ENCODE measurements at places on chromosomes 2 and 18.

DNA sequence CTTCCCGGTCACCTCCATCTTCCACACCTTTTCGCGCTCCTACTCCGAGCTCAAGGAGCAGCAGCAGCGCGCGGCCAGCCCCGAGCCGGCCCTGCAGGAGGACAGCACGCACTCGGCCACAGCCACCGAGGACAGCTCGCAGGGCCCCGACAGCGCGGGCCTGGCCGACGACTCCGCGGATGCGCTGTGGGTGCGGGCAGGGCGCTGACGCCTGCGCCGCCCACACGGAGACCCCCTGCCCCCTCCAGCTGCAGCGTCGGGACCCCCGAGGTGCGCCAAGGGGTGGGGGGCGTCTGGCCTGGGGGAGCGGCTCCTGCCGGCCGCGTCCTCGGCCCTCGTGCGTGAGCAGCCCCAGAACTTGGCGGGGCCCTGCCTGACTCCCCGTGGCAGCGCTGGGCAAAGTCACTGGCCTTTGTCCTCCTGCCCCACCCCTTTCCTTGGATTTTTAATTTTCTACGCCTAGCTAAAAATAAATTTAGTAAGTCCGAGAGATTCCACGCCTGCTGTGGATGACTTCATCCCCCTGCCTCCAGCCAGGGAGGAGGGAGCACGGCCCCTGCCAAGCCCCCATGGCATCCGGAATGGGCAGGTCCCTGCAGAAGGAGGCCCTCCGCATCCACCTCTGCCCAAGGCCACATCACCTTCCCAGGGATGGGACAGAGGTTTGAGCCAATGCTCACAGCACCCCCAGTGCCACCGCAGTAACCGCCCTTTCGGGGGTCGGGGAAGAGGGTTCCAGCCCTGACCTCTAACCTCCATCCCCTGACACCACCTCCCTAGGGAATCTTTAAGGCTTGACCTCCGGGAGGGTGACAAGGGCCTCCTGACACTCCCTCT is 51.6 kb downstream of the SLC66A2 start:
- H3K27me3 ChIP-seq = no peaks in the 10 kb centered on the region
- DNase-seq = no peak
- no peaks in the 10 kb centered on the region for H3K4me1 ChIP-seq
- no peak overlapping the region for H3K27ac ChIP-seq
- H3K36me3 ChIP-seq = peaks cover 50% of the 10 kb centered on the region
- H3K4me3 ChIP-seq = no peak overlapping the region

DNA sequence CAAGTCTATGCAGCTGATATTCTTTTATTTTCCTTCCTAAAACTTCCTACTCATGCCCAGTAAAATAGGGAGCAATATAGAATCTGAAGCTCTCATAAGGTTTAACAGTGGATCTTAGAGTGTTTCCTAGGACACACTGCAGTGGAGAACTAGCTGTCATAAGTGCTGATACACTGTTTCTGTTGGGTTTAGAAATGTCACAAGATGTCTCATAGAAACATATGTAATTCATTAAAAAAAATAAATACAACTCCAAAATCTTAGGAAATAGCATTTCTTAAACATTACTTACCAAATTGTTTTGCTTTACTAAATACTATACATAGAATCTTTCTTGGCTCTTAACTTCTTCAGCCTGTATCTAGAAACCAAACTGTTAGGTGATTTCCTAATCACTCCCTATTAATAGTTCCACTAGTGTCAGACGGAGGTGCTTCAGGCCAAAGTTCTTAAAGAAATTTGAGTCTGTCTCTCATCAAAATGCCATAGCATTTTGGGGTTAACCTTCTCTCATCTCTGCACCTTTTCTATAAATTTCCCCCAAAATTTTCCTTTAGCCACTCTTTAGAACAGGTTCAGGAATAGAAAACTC is 93.7 kb downstream of the CERKL start:
- H3K4me1 ChIP-seq = no peaks in the 10 kb centered on the region
- no peaks in the 10 kb centered on the region for H3K27me3 ChIP-seq
- no peaks in the 10 kb centered on the region for H3K36me3 ChIP-seq
- H3K27ac ChIP-seq = no peak overlapping the region
- no peak overlapping the region for H3K4me3 ChIP-seq
- no peak for DNase-seq

DNA sequence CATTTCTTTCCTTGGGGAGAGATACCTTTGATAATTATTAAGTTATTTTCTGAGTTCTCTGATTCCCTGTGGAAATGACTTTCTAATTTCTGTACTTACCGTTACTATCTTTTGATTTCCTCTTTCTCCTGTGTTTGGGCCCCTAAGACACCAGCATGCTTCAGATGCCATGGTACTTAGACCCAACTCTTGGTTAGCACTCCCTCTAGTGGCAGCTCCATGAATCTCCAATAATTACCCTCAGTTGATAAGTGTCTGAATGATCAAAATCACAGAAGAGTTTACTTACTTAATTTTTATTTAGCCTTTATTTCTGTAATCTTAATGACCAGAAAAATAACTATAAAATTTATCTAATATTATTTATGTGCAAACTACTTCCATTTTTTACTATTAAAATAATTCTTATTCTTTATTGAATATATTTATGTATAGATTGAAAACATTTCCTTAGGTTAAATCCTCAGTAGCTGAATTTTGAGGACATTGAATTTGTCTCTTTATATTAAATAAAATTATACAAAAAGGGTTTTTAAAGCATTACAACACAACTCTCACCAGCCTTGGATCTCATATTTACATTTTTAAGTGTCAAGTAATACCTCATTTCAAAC is 300.4 kb downstream of the KCNS3 start:
- H3K27me3 ChIP-seq = peaks cover 11% of the 10 kb centered on the region
- DNase-seq = peak; percentile 57
- H3K4me1 ChIP-seq = no peaks in the 10 kb centered on the region
- H3K27ac ChIP-seq = no peak overlapping the region

DNA sequence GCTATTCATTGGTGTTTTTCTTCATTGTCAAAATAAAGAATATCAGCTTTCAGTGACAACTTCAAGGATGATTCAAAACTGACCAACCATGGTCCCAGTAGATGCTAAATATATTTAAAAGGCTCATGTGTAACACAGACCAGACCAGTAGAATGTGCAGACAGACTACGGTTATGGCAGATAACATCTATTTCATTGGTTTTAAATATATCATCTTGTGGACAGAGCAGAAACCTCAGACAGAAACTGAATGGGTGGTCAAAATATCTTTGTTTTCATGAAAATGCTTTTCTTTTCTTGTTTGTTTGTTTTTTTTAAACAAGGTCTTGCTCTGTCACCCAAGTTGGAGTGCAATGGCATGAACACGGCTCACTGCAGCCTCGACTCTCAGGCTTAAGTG is 107.4 kb upstream of the CREB1 start:
- peaks cover 11% of the 10 kb centered on the region for H3K27me3 ChIP-seq
- no peak overlapping the region for H3K27ac ChIP-seq
- no peak overlapping the region for H3K4me3 ChIP-seq
- H3K4me1 ChIP-seq = peaks cover 13% of the 10 kb centered on the region
- H3K36me3 ChIP-seq = no peaks in the 10 kb centered on the region

DNA sequence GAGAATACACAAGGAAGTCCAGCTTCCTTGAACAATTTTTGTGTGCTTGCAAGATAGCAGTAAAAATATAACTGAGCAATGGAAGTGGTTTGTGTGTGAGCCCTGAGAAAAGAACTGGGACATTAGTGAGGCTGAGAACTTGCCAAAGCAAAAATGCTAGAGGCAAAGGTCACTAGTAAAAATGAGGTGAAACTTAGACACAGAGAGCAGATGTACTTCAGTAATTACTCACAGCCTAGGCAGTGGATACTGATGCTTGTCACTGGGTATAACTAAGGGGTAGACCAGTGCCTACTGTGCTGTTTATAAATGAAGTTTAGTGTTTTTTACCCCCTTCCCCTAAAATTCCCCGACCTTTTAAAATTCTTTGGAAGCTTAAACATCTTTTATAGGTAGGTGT is 450.1 kb downstream of the LPIN1 start:
- H3K27ac ChIP-seq = no peak overlapping the region
- no peak for DNase-seq
- H3K27me3 ChIP-seq = no peaks in the 10 kb centered on the region
- H3K36me3 ChIP-seq = no peaks in the 10 kb centered on the region

- no peak overlapping the region for H3K27ac ChIP-seq
- no peak overlapping the region for H3K4me3 ChIP-seq
- peaks cover 16% of the 10 kb centered on the region for H3K27me3 ChIP-seq
- no peaks in the 10 kb centered on the region for H3K36me3 ChIP-seq
Observed at GRCh38 chr2:60510713-60511112, 42.7 kb downstream of the BCL11A start.

DNA sequence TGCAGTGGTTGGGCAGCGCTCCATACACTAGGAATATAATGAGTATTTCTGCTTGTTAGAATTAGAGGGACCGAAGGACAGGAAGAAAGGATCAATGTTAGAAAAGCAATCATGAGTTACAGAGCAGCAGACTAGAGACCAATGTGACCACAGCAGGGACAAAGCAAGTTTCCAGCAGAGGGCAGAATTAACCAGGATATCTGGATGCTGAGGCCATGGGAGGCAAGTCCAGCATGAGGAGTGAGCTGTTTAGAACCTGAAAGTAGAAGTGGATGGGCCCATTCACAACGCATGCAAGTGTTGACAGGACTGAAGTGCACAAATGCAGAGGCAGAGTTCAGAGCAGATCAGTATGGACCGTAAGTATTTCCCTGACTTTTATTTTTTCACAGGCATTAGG is 910.4 kb upstream of the GYPC start:
- H3K36me3 ChIP-seq = no peaks in the 10 kb centered on the region
- DNase-seq = peak; percentile 35
- peaks cover 16% of the 10 kb centered on the region for H3K4me1 ChIP-seq
- H3K27me3 ChIP-seq = peaks cover 4% of the 10 kb centered on the region
- no peak overlapping the region for H3K4me3 ChIP-seq

DNA sequence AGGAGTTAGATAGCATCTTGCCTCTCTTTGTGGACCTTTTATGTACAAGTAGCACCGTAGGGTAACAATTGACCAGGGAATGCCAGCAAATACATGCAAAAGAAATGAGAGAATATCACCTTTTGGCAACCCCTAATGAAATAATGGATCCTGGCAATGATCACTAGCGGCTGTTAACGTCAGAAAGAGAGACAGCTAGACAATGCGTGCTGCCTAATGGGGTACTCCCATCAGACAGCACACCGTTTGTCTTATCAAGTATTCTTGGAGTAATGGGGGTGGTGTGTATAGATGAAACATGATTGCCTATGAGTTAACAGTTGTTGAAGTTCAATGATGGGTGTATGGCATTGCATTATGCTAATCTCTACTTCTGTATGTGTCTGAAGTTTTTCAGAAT is 1.6 kb downstream of the ELAC1 start:
- H3K4me1 ChIP-seq = peaks cover 16% of the 10 kb centered on the region
- H3K4me3 ChIP-seq = peak overlapping the region; percentile 84
- H3K27me3 ChIP-seq = no peaks in the 10 kb centered on the region
- no peak overlapping the region for H3K27ac ChIP-seq

- DNase-seq = no peak
- H3K36me3 ChIP-seq = peaks cover 5% of the 10 kb centered on the region
- peaks cover 22% of the 10 kb centered on the region for H3K4me1 ChIP-seq
- no peaks in the 10 kb centered on the region for H3K27me3 ChIP-seq
- H3K27ac ChIP-seq = peak overlapping the region; percentile 6
- H3K4me3 ChIP-seq = no peak overlapping the region
Observed at GRCh38 chr2:64114063-64114911, 29.9 kb downstream of the PELI1 start.

GRCh38 chr2:3147651-3148530 is 229.7 kb downstream of the EIPR1 start:
- H3K27me3 ChIP-seq = peaks cover 7% of the 10 kb centered on the region
- H3K36me3 ChIP-seq = peaks cover 32% of the 10 kb centered on the region
- H3K27ac ChIP-seq = peak overlapping the region; percentile 12
- no peak overlapping the region for H3K4me3 ChIP-seq
- no peak for DNase-seq
- peaks cover 63% of the 10 kb centered on the region for H3K4me1 ChIP-seq

DNA sequence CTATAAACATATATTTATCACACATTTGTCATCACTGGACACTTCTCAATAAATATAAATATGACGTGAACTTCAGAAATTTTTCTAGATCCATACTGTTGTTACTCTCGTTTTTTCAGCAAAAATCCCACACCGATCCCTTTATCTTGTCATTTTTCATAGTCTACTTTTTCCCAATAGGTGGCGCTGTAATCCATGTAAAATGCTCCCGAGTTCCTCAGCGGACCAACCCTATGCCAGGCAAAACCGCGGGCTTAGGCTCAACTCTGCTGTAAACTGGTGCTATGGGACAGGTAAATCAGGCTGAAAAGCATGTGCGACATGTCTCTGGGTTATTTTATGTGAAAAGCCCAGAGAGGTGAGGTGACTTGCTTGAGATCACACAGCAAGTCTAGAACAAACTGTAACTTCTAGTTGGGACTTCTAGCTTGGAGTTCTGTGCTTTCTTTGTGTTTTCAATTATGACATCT is 104.0 kb downstream of the COBLL1 start:
- H3K27me3 ChIP-seq = peaks cover 6% of the 10 kb centered on the region
- no peaks in the 10 kb centered on the region for H3K36me3 ChIP-seq
- no peak overlapping the region for H3K27ac ChIP-seq
- peaks cover 11% of the 10 kb centered on the region for H3K4me1 ChIP-seq
- no peak overlapping the region for H3K4me3 ChIP-seq

- peaks cover 40% of the 10 kb centered on the region for H3K27me3 ChIP-seq
- H3K27ac ChIP-seq = no peak overlapping the region
- no peaks in the 10 kb centered on the region for H3K36me3 ChIP-seq
- H3K4me3 ChIP-seq = no peak overlapping the region
- DNase-seq = no peak
Observed at GRCh38 chr2:240235149-240235803, 94.8 kb upstream of the OTOS start.

DNA sequence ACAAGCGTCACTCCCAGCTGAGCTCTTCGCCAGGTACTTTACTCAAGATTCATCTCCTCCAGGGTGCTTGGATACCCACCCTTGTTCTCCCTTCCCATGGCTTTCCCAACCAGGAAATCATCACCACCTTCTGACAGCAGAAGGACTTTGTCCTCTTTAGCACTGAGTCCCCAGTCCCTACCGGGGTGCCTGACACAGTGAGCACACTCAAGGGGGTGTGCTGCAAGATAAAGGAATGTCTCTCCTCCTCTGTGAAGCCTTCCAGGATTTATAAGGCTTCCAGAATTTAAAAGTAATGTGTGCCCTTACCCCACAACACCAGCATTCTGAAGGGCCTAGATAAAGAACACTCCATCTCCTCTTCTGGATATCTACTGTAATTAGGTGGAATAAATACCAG is 39.6 kb downstream of the ACVR1 start:
- H3K36me3 ChIP-seq = peaks cover 9% of the 10 kb centered on the region
- H3K27me3 ChIP-seq = no peaks in the 10 kb centered on the region
- no peak for DNase-seq
- H3K4me1 ChIP-seq = peaks cover 54% of the 10 kb centered on the region

- peak; percentile 35 for DNase-seq
- peak overlapping the region; percentile 97 for H3K27ac ChIP-seq
- H3K36me3 ChIP-seq = peaks cover 29% of the 10 kb centered on the region
- peaks cover 43% of the 10 kb centered on the region for H3K4me1 ChIP-seq
- H3K4me3 ChIP-seq = no peak overlapping the region
- peaks cover 5% of the 10 kb centered on the region for H3K27me3 ChIP-seq
Observed at GRCh38 chr2:241224018-241224850, 35.8 kb downstream of the ANO7 start.

DNA sequence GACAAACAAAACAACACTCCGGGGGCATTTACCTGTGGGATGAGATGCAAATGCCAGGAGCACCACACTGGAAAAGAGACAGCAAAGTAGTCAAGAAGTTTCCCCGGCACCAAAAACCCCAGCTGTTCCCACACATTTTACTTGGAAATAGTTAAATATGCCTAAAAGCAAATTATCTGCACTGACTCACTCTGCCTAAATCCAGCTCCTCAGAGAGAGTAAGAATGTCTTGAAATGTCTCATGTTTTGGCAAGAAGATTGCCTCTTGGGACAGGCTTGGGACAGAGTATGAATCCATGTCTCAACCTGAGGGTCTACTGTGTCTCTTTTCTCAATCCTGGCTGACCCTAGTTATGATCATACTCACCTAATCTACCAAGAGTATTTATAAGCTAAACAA is 87.5 kb upstream of the RIOK3 start:
- no peaks in the 10 kb centered on the region for H3K4me1 ChIP-seq
- peak overlapping the region; percentile 24 for H3K27ac ChIP-seq
- no peak overlapping the region for H3K4me3 ChIP-seq
